Panc1 (cell line): ENCODE measurements at places on chromosomes 7 and 10. TPM values are rescaled to one million over a fixed set of nuclear protein-coding genes. Genes with fewer than 3 reads are reported as not detected.
A peak's percentile ranks its signal among the peaks of the same experiment; 100 is the strongest.

The SLC13A4 gene
- not detected for total RNA-seq

- H3K36me3 ChIP-seq: no peaks in the 10 kb centered on the region
- no peak for DNase-seq
- no peaks in the 10 kb centered on the region for H3K4me1 ChIP-seq
- no peak overlapping the region for H3K27ac ChIP-seq
- no peak overlapping the region for H3K4me3 ChIP-seq
- H3K27me3 ChIP-seq: no peaks in the 10 kb centered on the region
Observed at GRCh38 chr7:31883761-31884164, 186.4 kb downstream of the PDE1C start.

GRCh38 chr10:73159038-73159648 is 8.7 kb downstream of the ECD start:
- H3K4me1 ChIP-seq: 0 out of 2 replicates have a peak, but pooled peaks cover 4% of the 10 kb centered on the region
- peak; percentile 25 for DNase-seq
- no peaks in the 10 kb centered on the region for H3K27me3 ChIP-seq
- peaks cover 26% of the 10 kb centered on the region for H3K36me3 ChIP-seq
- no peak overlapping the region for H3K4me3 ChIP-seq
- no peak overlapping the region for H3K27ac ChIP-seq

GRCh38 chr7:98348726-98349474 is 52.0 kb downstream of the BAIAP2L1 start:
- H3K4me1 ChIP-seq: peaks cover 45% of the 10 kb centered on the region
- no peak overlapping the region for H3K4me3 ChIP-seq
- peak overlapping the region; percentile 48 for H3K27ac ChIP-seq
- no peaks in the 10 kb centered on the region for H3K27me3 ChIP-seq
- DNase-seq: no peak

- no peaks in the 10 kb centered on the region for H3K36me3 ChIP-seq
- no peak overlapping the region for H3K27ac ChIP-seq
- H3K4me1 ChIP-seq: no peaks in the 10 kb centered on the region
- H3K27me3 ChIP-seq: no peaks in the 10 kb centered on the region
Observed at GRCh38 chr10:14450041-14450491, 119.3 kb upstream of the FRMD4A start.

The ZPBP gene
- total RNA-seq: not detected

- no peaks in the 10 kb centered on the region for H3K36me3 ChIP-seq
- H3K4me1 ChIP-seq: no peaks in the 10 kb centered on the region
- H3K4me3 ChIP-seq: no peak overlapping the region
Observed at GRCh38 chr7:113922049-113922448, 3.2 kb upstream of the PPP1R3A start.
